EH (cell line): ENCODE measurements at places on chromosomes 5 and 9.

GRCh38 chr9:76893395-76893932, 12.4 kb downstream of the PRUNE2 start:
- DNase-seq: no peak

DNA sequence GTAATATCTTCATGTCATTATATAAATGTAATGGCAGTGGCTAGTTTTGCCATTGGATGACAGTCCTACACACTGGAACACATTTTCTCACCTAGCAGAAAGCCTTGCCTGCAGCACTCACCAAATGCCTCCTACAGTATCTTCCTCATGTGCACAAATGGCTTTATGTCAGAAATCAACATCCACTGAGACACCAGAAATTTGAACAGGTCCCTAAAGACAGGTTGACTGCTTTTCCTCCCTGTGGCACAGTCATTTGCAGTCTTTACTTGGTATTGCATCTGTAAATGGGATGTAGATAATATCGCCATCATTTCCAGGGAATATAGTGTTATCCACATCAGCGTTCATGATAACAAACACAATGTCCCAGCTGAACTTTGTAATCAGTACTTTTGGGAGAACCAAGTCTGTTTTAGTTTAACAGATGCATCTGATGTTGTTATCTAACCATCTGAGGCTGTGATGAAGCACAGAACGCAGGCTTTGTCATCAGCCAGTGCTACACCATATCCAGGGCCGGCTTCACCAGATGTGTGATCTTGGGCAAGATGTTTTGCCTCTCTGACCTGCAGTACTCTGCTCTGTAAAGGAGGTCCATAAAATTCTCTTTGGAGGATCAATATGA, 83.9 kb upstream of the TAS2R1 start:
- peak; percentile 51 for DNase-seq

DNA sequence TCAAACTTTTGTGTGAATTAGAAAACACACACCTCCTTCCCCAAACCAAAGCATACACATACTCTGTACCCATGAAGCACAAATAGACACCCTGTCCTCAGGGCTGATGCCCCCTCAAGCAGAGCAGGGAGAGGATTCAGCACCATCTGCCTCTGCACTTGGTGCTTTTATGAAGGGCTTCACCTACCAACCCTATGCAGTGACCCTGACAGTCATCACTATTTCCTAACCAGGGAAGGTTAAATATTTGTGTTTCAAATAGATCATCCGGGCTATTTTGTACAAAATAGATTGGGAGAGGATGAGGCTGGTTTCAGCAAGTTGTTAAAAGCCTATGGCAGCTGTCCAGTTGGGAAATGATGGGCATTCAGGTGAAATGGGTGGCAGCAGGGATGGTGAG, 396.2 kb downstream of the ZSWIM6 start:
- DNase-seq: no peak

DNA sequence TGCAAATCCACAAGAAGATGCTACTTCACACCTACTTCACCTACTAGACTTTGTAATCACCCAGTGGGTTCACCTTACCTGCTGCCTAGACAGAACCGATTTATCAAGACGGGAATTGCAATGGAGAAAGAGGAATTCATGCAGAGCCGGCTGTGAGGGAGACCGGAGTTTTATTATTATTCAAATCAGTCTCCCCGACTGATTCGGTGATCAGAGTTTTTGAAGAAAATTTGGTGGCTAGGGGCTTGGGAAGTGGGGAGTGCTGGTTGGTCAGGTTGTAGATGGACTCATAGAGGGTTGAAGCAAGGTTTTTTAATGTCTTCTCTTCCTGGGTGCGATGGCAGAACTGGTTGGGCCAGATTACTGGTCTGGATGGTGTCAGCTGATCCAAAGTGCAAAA, 23.4 kb downstream of the SFXN1 start:
- DNase-seq: no peak

GRCh38 chr9:136333045-136333444, 5.7 kb downstream of the GPSM1 start:
- DNase-seq: no peak

GRCh38 chr9:127437497-127438264, 13.5 kb downstream of the ZNF79 start:
- no peak for DNase-seq

GRCh38 chr5:103327451-103327850, 68.9 kb downstream of the MACIR start:
- DNase-seq: no peak

DNA sequence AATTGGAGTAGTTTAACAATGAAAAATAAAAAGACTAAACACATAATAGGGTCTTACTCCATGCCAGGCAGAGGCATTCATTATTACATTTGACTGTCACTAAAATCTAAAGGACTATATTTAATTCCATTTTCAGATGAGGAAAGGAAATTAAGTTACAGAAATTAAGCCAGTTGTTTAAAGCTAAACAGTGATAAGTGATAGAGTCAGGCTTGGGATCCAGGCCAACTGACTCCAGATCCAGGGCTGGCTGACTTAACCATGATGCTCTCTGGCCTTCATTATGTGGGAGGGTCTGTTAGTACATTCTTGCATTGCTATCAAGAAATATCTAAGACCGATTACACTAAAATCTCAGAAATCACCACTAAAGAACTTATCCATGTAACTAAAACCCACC, 107.2 kb downstream of the ARHGEF28 start:
- DNase-seq: no peak

DNA sequence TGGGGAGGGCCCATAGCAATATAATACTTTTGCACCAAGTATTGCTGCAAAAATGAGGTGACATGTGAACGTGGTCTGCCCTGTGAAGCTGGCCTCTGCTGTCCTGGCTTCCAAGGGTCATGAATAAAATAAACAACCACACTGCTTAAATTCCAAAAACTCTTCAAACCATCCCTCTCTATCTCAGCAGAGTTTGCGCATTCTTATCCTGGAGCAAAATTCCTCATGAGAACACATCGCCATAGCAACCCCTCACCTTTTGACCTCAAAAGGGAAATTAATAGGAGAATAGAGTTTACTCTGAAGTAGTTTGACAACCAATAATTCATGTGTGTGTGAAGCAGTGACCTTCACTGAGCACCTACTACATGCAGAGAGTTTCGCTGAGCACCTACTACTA, 342.9 kb downstream of the SPOCK1 start:
- peak; percentile 67 for DNase-seq

GRCh38 chr5:124912638-124913328, 166.3 kb upstream of the ZNF608 start:
- no peak for DNase-seq

DNA sequence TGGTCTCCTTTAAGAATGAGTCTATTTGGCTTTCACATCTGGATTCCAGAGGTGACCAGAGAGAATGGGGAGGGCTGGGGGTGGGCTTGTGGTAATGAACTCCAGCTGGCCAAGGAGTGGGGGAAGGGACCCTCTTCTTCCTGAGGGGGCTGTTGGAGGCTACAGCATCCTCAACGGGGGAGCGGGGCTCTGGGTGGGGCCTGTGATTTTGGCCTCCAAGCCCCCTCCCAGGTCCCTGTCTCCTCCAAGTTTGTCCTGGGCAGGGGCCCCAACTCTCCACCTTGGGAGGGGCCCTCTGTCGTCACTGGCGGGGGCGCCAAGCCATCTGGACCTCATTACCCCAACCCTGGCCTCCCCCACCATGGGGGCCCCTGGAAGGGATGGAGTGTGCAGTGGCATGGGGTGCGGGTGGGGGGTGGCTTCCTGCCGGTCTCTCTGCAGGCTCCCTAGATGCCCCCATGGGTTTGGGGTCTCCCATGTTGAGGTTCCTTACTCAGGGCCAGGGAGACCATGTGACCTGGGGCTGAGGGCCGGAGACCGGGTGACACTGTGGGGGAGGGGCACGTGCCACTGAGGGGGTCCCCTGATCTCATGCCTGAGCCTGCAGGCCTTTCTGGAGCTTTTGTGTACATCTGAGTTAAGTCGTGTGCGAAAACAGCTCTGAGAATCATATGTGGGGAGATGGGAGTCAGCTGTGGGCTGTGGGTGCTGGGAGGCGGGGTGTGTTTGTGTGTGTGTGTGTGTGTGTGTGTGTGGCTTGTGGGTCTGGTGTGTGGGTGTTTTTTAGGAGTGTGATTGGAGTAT, 32.4 kb downstream of the GOLGA2 start:
- no peak for DNase-seq

DNA sequence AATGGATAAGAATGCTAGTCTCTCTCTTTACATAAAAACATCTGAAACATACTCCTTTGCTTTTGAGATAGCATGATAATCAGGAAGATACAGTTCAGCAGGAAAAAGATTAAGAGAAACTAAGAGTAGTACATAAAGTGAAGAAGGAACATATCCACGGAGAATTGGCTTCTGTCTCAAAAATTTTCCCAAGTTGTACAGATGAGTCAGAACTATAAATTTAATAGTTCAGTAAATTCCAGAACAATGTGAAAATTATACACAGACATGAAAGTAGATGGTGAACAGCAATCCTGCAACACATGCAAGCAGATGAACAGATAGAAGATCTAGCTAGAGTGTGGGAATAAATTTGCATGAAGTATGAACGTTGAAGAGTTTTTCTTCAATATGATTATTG, 691.4 kb upstream of the RIOK2 start:
- peak; percentile 75 for DNase-seq

DNA sequence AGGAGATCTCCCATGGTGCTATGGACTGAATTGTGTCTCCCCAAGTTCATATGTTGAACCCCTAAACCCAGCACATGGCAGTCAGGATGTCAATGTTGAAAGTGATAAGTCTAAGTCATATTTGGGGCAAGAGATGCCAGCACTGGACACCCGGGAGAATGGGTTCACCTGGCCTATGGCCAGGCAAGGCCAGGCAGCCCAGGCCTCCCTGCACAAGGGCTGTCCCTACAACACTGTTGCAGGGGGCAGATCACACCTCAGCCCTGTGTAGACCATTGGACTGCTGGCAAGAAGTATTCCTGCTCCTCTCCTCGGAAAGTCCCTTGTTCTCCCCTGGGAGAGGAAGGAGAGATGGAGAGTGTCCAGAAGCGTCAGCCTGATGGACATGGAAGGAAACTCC, 240.5 kb downstream of the GADD45G start:
- no peak for DNase-seq

- peak; percentile 83 for DNase-seq
Observed at GRCh38 chr5:54764102-54765090, 221.0 kb downstream of the ESM1 start.
